Left ventricle myocardium inferior (tissue), 1 donor: ENCODE measurements at places on chromosomes 2 and 18. TPM values are rescaled to one million over a fixed set of nuclear protein-coding genes. Genes with fewer than 3 reads are reported as not detected.

IL37 gene
- total RNA-seq, result not detected

IRS1 gene
- total RNA-seq, result 17.8 TPM

ZBTB14 gene
- 9.0 TPM for total RNA-seq

LCLAT1 gene
- 41.0 TPM for total RNA-seq

UGT1A3 gene
- not detected for total RNA-seq

GKN2 gene
- not detected for total RNA-seq
